CD4-positive, alpha-beta T cell (primary cell): ENCODE measurements at places on chromosomes 1 and 21.
A peak's percentile ranks its signal among the peaks of the same experiment; 100 is the strongest.

DNA sequence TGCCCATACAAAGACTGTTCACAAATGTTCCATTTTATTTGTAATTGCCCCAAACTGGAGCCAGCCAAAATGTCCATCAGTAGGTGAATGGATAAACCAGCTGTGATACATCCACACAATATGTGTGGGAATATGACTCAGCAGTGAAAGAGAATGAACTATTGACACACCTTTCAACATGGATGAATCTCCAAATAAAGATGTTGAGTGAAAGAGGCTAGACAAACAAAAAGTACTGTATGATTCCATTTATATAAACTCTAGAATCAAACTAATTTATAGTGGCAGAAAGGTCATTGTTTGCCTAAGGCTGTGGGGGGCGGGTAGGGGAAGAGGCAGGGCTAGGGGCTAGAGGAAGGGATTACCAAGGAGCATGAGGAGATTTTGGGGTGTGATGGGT is 4.5 kb downstream of the DHCR24 start:
- DNase-seq: no peak

DNA sequence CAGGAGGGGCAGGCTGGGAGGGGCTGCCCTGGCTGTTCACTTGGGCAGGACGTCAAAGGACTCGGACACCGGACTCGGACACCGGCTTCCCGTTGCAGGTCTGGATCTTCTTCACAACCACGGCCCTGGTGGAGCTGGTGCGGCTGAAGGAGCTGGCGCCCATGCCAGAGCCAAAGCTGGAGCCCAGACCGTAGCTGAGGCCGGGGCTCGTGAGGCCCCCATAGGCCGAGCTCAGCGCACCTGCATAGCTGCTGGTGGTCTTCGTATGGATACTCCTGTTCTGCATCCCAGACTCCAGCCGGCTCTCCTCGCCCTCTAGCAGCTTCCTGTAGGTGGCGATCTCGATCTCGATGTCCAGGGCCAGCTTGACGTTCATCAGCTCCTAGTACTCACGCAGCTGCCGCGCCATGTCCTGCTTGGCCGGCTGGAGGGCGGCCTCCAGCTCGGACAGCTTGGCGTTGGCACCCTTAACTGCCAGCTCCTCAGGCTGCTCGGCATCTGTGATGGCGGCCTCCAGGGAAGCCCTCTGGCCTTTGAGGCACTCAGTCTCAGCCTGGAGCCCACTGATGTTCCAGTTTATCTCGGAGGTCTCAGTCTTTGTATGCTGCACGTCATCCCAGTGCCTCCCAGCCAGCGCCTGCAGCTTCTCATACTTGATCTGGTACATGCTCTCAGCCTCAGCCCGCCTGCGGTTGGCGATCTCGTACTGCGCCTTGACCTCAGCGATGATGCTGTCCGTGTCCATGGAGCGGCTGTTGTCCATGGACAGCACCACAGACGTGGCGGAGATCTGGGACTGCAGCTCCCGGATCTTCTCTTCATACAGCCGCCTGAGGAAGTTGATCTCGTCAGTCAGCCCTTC is 15.1 kb upstream of the KLF17 start:
- no peak for DNase-seq

DNA sequence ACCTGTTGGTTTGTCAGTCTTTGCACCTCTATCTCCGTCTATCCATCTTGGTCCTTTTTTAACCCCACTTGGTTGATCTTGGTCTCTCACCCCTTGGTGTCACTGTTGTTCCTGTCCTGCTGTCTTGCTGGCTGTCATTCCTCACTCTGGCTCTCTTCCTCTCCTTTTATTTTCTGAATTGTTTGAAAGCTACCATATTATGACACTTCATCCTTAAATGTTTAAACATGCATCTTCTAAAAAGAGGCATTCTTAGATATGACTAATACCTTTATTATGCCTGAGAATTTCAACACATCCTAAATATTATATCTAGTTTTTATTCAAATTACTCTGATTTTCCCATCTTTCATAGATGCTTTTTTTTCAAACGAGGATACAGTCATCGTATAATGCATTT is 37.0 kb downstream of the BACH1 start:
- DNase-seq: no peak

DNA sequence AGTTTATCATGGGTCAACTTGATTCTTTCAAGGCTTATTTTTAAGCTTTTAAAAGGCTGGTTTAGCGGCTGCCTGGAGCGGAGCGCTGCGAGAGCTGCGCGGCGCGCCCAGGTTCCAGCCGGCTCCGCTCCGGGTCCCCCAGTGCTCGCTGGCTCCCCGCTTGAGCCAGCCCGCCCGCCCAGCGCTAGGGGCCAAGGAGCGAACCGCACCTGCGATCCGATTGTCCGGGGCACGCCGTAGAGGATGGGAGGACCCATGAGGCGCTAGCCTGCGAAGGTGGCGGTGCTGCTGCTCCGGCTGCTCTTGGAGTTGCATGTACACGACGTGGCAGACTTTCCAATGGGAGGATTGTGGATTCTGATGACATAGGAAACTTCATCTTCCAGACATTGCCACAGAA is 9.9 kb upstream of the CFHR4 start:
- DNase-seq: no peak

GRCh38 chr1:182610606-182611194 is 6.5 kb upstream of the RGS16 start:
- DNase-seq: no peak

DNA sequence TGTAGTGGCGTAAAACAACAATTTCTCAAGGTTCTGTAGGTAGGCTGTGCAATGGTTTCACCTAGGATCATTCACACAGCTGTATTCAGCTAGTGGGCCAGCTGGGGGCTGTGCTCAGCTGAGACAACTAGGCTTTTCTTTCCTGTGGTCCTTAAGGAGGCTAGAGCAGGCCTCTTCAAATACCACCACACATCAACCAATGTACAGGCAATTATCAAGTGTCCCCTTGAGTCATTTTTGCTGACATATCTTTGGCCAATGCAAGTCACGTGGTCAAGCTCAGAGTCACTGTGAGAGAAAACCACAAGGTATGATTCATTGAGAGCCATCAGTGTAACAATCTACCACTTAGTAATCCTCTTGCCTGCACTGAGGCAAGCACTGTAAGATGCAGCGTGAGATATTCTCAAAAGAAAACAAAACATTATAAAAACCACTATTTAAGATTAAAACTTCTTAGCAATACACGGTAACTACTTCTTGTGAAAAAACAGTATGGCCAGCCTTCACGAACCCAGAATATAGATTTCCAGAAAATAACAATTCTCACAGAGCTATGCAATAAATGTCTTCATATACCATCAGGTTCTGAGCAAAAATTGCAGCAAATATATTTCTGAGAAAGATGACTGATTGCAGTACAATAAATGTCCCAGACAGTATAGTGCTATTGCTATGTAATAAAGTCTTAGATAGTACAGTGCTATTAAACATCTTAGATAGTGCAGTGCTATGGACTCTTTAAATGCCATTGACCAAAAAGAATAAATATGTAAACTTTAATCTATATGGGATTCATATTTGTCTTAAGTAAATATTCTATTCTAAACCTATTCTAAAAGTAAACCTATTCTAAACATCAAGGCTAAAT is 55.3 kb downstream of the NME7 start:
- DNase-seq: no peak

DNA sequence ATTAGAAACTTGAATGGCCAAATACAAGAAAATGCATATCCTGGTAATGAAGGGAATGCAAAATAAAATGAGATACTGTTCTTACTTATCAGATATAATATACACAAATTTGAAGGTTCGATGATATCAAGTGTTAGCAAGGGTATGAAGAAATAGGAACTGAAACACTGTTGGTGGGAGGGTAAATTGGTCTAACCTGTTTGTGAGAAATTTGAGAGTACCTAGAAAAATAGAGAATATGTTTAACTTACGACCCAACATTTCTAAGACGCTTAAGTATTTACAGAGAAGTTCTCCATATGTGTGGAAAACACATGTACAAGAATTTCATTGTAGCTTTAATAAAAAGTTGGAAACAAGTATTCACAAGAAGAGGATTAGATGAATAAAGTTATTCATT is 25.9 kb downstream of the ATG4C start:
- DNase-seq: no peak

GRCh38 chr1:115068826-115069585 is 20.3 kb downstream of the TSPAN2 start:
- no peak for DNase-seq

GRCh38 chr1:61692155-61692800 is 32.7 kb downstream of the TM2D1 start:
- no peak for DNase-seq

GRCh38 chr1:114345930-114346479 is 165.0 kb downstream of the TRIM33 start:
- DNase-seq: no peak

DNA sequence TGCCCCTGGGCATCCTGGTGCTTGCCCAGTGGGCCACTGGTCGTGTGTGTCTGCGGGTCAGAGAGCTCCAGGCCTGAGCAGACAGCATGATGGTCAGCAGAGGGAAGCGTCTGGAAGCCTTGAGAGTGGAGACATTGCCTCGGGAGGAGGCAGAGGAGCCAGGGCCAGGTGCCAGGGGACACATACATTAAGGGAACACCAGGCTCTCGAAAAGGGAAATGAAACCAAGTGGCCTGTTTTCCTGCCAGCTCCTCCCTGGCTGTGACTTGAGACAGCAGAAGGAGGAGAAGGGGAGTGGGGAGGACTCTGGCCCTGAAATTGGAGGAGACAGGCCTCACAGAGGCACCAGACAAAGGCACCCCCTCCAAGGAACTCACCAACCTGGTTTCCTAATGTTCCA is 62.4 kb upstream of the LRP8 start:
- peak; percentile 38 for DNase-seq

DNA sequence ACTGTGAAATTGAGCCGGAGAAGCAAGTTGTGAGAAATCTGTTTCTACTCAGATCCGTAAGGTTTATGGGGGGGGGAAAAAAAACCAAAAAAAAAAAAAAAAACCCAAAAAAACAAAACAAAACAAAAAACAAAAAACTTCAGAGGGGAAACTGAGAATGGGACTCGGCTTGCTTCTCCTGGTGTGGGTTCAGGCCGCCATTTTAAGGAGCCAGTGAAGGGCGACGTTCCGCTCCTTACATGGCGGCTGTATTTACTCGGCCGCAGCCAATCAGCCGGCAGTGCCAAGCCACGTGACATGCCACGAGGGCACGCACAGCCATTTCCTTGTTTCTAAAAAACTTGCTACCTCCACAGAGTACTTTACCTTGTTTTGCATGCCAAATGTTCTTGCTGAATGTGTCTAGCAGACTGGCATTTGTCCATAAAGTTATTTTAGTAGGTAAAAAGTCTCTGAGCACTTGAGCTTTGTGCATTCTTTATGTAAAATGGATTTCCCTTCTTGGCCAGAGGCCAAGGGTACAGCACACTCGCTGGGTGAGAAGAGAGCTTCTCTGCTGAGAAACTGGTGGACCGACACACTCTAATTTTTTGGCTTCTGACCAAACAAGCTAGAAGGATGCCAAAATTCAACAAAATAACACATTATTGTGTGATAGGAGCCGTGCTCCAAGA is 101.8 kb downstream of the NFIA start:
- DNase-seq: no peak

GRCh38 chr1:76554283-76554682 is 313.0 kb upstream of the ST6GALNAC5 start:
- no peak for DNase-seq

GRCh38 chr21:38220270-38220737 is 36.5 kb upstream of the KCNJ15 start:
- DNase-seq: no peak

DNA sequence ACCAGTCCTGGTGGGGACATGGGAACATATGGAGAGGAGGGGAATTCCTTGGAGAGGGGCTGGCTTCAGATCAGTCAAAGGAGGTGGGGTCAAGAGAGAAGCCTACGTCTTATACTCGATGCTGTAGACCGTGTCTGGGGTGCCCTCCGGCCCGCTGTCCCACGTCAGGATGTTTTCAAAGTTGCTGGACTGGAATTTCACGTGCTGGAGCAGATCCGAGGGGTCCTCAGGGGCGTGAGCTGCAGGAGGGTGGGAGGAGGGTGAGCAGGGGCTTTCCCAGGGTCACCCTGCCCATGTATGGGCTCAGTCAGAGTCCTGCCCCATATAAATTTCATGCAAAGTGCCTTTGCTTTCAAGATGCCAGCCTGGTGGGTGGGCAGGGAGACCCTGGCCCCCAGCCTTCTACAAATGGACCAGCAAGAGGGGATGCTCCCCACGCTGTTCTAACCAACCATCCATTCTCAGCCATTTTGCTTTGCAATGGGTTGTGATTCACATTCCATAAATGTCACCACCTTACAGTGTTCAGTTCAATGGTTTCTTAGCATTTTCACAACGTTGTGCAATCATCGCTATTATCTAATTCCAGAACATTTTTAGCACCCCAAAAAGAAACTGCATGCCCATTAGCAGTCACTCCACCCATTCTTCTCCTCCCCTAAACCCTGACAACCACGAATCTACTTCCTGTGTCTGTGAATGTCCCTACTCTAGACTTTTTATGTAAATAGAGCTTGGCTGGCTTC is 4.3 kb downstream of the IL22RA1 start:
- DNase-seq: no peak

DNA sequence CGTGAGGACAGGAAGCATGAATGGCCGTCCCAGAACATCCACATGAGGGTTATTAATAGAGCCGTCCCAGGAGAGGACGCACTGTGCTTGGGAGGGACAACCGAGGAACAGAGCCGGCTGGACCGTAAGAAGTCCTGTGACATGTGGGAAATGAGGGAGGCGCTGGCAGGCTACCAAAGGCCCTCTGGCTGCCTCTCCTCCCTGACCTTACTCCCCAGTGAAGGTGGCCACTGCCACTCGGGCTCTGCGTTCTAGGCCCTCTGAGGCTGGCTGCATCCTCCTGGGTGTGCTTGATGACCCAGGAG is 15.5 kb upstream of the NPPB start:
- DNase-seq: no peak

GRCh38 chr21:42883921-42884320 is 4.6 kb upstream of the WDR4 start:
- DNase-seq: no peak

DNA sequence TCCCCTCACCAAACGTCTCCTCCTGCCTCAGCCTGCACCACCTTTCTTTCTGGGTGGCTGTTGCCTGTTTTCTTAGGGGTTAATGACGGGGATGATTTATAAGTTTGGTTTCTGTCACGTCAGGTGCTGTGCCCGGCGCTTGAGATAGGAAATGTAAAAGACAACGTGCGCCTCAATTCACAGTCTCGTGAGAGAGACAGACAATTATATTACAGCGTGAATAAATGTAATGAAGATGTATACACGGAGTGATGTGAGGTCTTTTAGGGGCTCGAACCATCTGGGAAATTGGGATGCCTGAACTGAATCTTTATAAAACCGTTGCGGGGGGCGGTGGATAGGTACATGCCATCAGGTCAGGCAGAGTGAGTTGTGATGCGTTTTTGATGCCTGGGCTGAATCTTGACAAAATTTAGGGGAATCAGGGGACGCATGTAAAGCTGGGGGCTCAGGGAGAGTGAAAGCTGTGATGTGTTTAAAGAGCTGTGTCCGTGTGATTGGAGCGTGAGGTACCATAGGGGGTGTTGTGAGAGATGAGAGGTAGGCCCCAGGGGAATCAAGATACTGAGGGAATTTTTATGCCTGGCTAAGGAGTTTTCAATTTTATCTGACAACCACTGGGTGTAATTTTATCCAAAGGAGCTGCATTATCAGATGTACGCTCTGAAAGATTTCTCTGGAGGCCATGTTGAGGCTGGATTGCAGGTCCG is 831 bp downstream of the TIPRL start:
- DNase-seq: no peak
